ENCODE measurements at places on chromosomes 6 and 20. TPM values are rescaled to one million over a fixed set of nuclear protein-coding genes. Genes with fewer than 3 reads are reported as not detected.

DNA sequence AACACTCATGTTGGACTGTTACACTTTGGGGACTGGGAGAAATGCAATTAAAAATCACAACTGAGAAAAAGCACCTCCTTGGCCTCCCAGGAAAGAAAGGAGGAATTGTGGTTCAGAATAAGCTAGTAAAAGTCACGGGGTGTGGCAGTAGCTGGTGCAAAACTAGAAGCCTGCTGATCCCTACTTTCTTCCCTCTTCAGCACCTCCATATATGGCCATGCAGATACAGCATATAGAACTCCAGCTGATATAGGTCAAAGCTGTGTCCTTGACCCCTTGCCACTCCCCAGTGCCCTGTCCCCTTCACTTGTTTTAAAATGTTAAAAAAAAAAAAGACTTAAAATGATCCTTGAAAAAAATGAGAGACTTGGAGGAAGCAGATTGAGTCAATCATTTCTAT, 5.5 kb upstream of the FLRT3 start:
- no peak for DNase-seq

The HCRTR2 gene
- total RNA-seq: not detected

GRCh38 chr6:167571550-167571949, 246.7 kb downstream of the TTLL2 start:
- DNase-seq: no peak

- DNase-seq: no peak
Measured at GRCh38 chr20:61316346-61316745, 64.3 kb downstream of the CDH4 start.

The BFSP1 gene
- total RNA-seq: 0.12 TPM

- no peak for DNase-seq
Measured at GRCh38 chr6:1123386-1124375, 188.2 kb upstream of the FOXQ1 start.

DNA sequence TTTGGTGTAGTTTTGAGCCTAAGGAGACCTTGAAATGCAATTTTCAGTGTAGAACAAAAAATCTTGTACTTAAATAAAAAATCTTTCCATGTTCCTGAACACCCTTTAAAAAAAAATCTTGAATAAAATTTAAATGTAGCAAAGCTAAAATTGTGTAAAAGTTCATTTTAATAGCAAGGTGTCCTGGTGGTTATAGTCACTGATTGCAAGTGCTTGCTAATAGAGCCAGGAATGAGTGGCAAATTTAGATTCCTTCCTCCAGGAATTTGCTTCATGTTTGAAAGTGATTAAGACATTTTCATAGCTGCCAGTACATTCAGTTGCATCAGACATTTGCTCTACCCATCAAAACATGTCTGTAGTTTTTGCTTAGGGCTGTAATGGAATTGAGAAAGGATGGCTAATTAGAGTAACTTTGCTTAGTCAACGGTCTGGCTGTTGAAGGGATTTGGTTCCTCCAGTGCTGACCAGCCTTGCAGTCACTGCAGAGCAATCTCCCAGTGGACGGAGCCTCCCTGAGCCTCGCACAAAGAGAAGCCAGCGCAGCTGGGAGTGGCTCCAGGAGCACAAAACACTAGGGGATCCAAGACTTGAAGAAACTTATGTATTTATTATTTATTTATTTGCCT, 36.5 kb downstream of the AKAP12 start:
- DNase-seq: no peak

DNA sequence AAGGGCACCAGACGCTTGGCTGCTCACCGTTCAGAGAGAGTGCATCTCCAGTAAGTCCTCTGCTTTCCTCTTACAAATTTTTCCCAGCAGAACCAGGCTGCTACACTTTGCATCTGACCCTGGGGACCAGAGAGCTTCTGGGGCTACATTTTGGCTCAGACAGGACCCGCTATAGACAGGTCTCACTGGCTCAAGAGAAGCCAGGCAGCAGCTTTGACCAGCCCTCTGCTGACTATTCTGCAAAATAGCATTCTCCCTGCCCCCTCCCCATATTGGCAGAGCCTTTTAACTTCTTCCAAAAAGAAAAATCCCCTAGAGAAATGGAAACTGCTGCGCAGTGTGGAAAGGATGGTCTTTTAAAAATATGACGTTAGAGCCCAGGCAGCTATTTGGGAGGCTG, 37.2 kb downstream of the CPXM1 start:
- DNase-seq: no peak

DNA sequence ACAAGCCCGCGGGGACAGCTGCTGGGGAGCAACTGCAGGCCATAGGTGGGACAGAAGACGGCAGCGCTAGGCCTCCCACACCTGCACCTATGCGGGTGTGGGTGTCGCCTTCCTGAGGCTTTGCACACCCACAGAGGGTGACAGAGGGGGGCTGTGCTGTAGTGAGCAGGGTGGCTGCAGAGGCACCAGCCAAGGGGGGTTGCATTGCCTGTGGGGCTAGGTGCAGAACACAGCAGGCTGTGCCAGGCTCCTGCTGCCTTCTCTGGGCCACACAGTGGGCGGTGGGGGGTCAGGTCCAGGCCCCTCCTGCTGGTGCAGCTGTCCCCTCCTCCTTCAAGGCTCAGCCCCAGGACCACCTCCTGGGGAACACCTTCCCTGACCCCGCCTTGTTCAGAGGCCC, 75.7 kb downstream of the WDR27 start:
- no peak for DNase-seq

GRCh38 chr6:115360602-115361325, 699.9 kb downstream of the FRK start:
- no peak for DNase-seq

- no peak for DNase-seq
Measured at GRCh38 chr20:59560588-59561227, 43.6 kb upstream of the PHACTR3 start.

The PPIL6 gene
- total RNA-seq: not detected

GRCh38 chr6:110999634-111000270, 17.9 kb downstream of the RPF2 start:
- no peak for DNase-seq

DNA sequence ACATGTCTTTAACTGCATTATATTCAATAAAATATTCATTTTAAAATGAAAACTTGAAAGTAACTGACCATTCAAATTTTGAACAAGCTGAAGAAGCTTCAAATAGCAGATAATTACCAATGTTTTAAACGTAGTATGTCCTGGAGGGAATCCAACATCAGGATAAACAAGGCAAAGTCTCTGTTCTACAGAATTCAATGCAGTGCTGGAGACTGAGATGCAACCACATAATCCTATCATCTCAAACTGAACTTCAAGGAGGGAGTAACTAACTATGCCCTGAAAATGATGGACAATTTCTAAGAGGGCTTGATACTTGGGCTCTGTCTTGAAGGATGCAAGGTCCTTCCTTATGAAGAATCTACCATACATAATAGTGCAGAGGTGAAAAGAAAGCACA, 100.7 kb downstream of the PRKN start:
- no peak for DNase-seq

GRCh38 chr6:170162011-170162774, 128.7 kb downstream of the DLL1 start:
- DNase-seq: no peak

DNA sequence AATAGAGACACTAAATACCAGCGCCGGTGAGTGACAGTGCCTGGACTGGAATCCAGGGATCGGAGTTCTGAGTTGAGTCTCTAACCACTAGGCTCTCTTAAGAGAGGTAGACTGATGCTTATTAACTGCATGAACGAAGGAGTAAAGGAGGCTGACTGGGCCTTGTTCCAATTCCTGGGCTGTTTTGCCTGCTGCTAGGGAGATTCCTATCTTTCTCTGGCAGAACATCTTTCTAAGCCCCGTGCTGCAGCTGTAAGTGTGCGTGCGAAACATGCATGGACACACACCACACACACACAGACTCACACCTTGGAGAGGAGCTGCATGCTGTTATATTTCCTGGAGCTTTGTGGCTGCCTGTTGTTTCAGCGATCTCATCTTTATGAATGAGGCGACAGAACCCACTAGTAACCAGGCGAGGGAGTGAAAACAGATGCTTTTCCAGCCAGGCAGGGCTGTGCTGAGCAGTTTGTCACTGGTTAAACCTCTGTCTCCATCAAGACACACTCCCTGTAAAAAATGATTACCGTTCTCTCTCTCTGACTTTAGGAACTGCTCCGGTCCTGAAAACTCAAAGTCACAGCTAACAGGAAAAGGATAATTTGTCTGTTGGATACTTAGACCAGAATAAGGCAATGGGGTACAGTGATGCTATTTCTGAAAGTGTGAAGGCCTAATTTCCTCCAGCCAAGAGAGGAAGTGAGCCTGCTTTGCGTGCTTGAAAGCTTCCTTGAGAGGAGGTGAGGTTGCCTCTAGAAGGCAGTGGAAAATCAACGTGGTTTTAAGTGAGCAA, 157.4 kb upstream of the ZNF217 start:
- peak; percentile 60 for DNase-seq

The MUC21 gene
- not detected for total RNA-seq

The MYO6 gene
- 1.1 TPM for total RNA-seq

DNA sequence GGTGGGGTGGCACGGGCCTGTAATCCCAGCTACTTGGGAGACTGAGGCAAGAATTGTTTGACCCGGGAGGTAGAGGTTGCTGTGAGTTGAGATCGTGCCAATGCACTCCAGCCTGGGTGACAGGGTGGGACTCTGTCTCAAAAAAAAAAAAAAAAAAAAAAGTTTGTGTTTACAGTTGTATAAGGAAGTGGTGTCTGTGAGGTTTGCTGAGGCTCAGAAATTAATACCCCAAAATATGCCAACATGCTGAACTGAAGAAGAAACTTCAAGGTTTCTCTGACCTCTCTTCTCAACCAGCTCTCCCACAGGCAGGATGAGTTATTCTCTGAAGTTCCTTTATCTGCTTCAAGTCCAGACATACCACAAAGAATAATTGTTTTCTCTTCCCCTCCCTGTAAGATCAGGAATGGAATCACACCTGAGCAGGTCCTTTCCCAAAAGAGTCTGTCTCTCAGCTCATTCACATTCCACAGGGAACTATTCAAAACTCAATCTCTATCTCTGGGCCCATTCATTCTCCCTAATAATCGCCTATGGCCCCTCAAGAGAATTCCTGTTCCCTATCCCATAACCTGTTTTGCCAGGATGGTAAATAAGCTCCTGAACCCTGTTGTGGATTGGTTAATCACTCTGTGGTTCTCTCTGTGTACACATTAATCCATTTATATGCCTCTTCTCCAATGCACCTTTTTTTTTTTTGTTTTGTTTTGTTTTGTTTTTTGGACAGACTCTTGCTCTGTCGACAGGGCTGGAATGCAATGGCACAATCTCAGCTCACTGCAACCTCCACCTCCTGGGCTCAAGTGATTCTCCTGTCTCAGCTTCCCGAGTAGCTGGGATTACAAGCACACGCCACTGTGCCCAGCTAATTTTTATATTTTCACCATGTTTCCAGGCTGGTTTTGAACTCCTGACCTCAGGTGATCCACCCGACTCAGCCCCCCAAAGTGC, 17.4 kb upstream of the KIFC1 start:
- no peak for DNase-seq

- DNase-seq: no peak
Measured at GRCh38 chr6:27471365-27472115, 1.4 kb downstream of the ZNF184 start.

The KCNB1 gene
- total RNA-seq: not detected

The TM9SF4 gene
- 43.2 TPM for total RNA-seq

DNA sequence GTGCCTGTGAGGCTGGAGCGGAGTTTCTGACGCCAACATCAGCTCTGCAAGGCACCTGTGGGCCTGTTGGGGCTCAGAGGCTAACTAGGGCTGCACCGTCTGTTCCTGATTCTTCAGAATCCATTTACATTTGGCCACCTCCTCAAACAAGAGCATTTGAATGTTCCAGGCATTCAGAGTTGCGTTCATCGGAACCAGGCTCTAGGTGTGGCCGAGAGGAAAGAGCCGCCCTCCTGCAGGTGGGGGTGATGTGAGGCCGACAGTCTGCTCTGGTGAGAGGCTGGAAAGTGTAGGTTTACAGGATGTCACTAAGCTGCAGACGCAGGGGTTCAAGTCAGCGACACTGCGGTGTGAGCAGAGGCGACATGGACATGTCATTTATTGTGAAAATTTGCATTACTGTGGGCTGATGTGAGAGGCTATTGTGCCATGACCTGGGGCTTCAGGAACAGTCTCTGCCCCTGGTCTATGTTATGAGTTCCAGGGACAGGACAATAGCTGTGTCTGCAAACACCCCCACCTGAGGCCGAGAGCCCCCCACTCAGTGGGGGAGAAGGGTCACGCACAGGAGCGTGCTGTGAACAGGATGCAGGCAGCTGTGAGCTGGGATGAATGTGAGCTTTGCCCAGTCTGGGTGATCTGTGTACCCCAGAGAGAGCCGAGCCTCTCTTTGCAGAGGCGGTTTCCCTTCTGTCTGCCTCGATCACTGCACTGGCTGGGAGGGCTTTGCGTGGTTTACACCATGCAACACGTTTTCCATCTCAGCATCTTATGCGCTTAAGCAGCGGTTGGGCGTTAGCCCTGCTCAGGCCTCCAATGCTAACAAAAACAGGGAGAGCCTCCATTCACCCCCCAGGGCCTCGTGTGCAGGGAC, 21.1 kb downstream of the SLCO4A1 start:
- no peak for DNase-seq

- DNase-seq: peak; percentile 62
Measured at GRCh38 chr20:48384147-48384818, 443.5 kb downstream of the PREX1 start.

DNA sequence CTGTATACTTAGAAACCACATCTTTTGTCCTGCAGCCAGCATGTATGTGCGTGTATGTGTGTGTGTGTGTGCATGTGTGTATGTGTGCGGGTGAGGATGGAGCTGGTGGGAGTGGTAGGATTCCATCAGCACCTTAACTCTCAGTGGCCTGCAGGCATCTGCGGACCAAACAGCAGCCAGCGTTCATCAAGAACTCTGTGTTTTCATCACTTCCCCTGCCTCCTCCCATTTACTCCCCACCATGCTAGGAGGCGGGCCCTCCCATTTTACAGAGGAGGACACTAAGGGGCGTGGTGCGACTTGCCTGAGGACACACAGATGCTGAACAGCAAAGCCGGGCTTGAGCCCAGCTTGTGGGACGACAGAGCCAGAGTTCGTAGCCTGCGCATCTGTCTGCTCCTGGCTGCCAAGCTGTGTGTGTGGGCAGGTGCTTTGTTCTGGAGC, 8.9 kb downstream of the VSTM2L start:
- DNase-seq: peak; percentile 24

DNA sequence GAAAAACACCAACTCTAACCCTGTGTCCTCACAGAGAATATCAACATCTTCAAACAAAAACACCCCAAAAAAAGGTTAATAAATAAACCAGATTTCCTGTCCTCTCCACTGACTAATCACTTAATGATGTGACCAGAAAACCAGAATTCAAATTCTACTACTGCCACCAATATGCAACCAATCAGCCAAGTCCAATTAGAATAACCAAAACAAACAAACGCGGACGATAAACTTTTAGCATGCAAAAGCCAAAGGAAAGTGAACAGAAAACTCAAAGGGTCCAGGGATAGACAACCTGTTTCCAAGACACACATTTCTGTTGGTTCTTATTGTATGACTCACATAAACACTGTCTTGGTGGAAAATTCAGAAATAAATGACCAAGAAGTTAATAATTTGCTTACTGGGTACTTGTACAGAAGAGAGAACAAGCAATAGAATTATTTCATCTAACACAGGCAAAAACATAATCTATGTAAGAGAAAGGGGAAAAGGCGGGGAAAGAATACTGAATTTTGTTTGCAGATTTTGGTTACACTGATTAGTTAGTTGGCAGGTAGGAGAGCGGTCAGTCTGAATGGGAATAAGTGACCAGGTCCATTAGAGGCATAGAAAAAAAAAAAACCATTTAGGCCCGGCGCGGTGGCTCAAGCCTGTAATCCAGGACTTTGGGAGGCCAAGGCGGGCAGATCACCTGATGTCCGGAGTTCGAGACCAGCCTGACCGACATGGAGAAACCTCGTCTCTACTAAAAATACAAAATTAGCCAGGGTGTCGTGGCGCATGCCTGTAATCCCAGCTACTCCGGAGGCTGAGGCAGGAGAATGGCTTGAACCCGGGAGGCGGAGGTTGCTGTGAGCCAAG, 34.1 kb downstream of the HFE start:
- no peak for DNase-seq

Measured in activated CD4-positive, alpha-beta T cell treated with anti-CD3 and anti-CD28 coated beads for 36 hours (primary cell).